ENCODE measurements at places on chromosomes 12 and 14.

GRCh38 chr14:62905566-62905965, 139.7 kb downstream of the KCNH5 start:
- DNase-seq = no peak

DNA sequence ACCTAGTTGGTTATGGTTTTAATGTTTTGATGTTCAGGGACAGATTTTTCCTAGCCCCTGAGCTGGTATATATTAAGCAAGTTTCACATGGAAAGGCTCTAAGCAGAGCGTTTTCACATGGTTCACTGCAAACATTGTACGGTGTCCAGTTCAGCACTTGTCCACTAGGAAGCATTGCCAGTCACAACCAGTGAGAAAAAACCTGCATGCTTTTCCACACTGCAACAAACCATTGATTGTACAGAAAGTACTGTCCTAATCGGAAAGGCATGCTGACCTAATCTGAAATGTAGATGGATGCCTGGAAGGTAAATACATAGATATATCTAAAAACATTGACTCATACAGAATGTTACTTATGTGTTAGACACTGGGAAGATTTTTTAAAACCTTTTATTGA, 25.0 kb upstream of the NPAS3 start:
- DNase-seq = no peak

DNA sequence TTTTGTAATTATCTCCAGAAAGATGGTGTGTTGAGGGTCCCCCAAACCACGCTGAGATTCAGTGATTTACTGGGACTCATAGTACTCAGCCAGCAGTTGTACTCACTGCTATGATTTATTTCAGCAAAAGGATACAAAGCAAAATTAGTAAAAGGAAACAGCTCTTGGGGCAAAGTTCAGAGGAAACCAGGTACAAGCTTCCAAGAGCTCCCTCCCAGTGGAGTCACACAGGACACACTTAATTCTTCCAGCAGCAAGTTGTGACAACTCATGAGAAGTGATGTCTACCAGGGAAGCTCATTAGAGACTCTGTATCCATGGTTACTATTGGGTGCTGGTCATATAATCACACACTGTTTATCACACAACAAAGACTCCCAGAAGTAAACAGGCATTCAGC, 38.7 kb downstream of the TTC8 start:
- no peak for DNase-seq

GRCh38 chr12:4289231-4289878, 15.8 kb downstream of the CCND2 start:
- no peak for DNase-seq

DNA sequence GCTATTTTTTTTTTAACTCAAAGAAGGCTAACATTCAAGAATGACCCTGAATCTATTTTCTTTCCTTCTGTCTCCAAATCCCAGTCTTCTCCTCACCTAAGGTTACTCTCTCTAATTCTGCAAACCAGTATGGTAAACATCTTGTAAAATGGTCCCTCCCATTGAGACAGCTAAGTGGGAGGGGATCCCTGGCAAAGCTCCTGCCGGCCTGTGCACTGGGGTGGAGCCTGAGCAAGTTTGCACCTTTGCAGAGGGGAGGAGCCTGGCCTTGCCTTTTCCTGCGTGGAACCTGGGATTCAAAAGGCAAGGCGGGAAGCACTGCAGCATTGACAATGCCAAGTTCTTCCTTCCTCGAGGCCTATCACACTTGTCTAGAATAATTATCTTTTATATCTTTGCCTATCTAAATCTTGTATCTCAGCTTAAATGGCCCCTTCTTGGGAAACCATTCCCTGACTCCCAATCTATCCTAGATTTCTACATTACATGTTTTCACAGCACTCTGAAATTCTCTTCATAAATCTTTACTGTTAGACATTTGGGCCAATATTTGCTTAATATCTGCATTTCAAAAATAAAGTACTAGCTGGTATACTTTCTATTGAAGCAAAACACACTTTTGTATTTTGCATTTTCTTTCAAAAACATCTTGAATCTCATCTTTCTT, 83.0 kb downstream of the EPS8 start:
- no peak for DNase-seq
